WTC11 (cell line): ENCODE measurements at places on chromosomes 3 and 15. TPM values are rescaled to one million over a fixed set of nuclear protein-coding genes. Genes with fewer than 3 reads are reported as not detected.

The TPRG1 gene
- total RNA-seq = 0.55 to 0.89 TPM (median 0.87 TPM) in 3 replicates

DNA sequence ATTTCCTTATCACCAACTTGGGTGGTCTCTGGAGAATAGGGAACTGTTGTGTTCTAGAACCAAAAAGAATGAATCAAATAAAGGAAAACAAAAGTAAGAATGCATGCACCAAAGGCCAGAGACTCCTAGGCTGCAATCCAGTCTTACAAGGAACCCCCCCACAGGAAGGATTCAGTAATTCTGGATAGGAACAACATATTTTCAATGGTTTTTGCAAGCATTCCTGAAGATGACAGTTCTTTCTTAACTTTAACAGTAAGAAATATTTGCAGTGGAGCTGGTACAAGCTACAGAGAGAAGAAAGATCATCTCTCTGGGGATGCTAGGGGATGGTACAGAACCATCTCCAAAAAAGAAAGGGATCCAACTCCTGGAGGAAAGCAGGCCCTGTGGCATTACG lies 116.2 kb upstream of the CHRM5 start:
- DNase-seq = no peak

The P2RY14 gene
- total RNA-seq = 0.07 TPM in 1 of 3 replicates, not detected in the others

- DNase-seq = no peak
Observed at GRCh38 chr3:83882701-83883100, 1076.1 kb upstream of the CADM2 start.

DNA sequence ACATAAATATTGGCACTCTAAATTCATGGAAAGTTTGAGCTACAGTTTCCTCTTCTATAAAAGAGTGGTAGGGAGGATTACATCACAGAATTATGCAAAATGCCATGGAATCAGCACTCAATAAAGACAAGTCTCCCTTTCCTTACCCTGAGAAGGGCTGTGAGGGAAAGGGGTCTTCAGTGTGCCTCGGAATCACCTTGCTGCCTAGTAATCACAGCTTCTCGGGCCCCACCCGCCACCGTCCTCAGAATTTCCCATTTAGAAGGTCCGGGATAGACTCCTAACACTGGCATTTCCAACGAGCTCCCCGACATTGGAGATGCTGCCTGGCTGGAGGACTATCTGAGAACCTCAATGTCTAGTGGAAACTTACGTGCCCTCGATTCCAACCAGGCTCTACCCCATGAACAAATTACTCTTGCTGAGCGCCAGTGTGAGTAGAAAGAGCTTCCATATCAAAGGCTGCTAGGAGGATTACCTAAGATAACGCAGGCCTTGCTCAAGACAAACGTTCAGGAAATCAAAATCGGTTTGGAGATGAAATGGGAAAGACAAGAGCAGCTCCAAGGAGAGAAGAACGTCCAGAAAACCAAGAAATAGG lies 92.1 kb upstream of the CHD2 start:
- no peak for DNase-seq

DNA sequence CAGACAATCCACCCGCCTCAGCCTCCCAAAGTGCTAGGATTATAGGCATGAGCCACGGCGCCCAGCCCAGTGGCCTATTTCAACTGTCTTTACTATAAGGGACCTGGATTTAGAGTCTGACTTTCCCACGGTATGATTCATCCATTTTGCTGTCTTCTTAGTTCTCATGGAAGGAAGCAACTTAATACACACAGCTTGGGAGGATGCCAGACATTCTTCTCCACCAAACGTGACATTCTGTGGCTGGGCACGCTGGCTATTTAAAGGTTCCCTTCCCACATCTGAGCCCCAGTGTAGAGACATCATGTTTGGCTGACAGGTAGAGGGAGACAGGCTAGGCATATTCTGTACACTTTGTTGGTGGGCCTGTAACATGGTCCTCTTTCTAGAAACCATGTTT lies 26.2 kb downstream of the FAM43A start:
- DNase-seq = no peak

- DNase-seq = no peak
Observed at GRCh38 chr15:92809880-92810361, 90.2 kb upstream of the CHD2 start.
